ENCODE measurements at places on chromosomes 6 and 20.

- no peak for DNase-seq
These were observed 92.3 kb downstream of the EDN3 start for GRCh38 chr20:59392736-59393135.

DNA sequence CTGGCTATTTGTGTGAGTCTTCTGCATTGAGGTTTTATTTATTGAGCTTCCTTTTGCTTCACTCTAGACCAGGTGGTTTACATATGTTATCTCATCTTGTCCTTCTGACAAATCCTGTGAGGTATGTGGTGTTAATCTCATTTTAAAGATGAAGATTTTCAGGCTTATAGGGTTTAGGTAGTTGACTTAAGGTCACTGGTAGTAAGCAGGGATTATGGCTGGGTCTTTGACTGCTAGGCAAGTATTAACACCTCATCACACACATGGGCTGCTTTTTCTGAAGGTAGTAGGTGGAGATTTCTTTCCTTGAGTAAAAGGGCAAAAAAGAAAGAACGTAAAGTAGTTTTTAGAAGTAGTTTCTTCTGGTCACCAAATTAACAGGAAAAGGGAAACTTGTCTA is 72.6 kb downstream of the CDKAL1 start:
- DNase-seq, result no peak

- no peak for DNase-seq
These were observed 29.1 kb upstream of the APCDD1L start for GRCh38 chr20:58544286-58544685.

- no peak for DNase-seq
These were observed 269.6 kb downstream of the KHDC1L start for GRCh38 chr6:72955666-72956065.

DNA sequence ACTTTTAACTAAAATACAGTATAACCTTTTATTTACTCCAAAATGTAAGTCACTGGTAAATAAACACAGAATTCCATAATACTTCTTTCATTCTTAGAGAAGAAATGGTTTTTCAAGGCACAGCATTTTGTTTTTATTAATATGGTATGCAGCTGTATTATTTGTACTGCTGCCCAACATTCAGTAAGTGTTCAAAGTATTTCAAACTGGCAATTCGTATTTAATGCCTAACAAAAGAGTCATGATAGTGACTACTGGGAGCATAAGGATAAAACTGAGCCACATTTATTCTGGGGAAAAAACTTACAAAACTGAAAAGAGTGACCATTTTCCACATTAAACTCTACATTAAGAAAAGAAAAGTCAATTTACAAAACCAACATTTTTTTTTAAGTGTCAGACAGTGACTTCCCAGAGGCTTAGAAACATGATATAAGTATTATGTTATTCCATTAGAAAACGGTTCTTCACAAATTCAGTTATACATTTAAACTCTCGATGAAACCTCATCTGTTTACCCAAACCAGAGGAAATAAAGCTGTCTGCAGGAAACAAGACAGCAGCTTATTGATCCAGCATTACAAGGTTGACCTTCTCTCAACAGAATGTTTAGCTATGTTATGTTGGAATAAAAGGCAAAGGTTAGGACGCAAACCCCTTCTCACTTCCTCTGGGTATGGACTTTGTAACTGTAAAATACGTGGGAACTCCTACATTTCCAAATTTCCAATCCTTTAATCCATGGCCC is 24.3 kb downstream of the EPB41L2 start:
- DNase-seq, result no peak

DNA sequence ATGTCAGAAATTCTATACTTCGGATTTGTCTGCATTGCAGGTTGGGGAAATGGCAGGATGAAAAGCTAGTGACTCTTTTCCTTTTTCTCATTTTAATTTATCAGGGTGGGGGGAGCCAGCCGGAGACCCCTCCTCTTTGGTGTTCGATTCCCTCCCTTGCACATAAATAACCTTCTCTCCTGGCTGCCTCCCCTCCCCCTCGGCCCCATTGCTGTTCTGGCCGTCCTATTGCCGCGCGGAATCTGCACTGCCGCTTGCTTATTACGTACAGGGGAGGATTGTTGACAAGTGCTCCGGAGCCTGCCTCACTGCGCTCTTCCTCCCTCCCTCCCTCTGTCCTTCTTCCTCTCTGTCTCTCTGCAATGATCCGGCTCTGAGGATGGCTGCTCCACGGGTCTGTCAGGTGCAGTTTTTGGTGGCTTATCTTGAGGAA is 154.7 kb downstream of the JARID2 start:
- DNase-seq, result no peak

All from AG04449 (cell line).